Epithelial cell of proximal tubule (primary cell): ENCODE measurements at places on chromosomes 3 and 15. TPM values are rescaled to one million over a fixed set of nuclear protein-coding genes. Genes with fewer than 3 reads are reported as not detected.

Gene SLC28A2
- not detected in 2 replicates for total RNA-seq

Gene CCNB2
- 108 TPM in 2 replicates for total RNA-seq

- no peak for DNase-seq
Observed at GRCh38 chr3:94735354-94735753, 672.5 kb downstream of the NSUN3 start.

- DNase-seq = no peak
Observed at GRCh38 chr15:80769829-80770705, 9.1 kb upstream of the CEMIP start.

GRCh38 chr3:125322166-125322565 is 53.0 kb downstream of the ZNF148 start:
- no peak for DNase-seq

GRCh38 chr15:25641361-25641760 is 202.5 kb upstream of the UBE3A start:
- no peak for DNase-seq

GRCh38 chr3:196397941-196398340 is 34.3 kb downstream of the UBXN7 start:
- DNase-seq = no peak
